ENCODE measurements at places on chromosomes 16 and 17. TPM values are rescaled to one million over a fixed set of nuclear protein-coding genes. Genes with fewer than 3 reads are reported as not detected.

DNA sequence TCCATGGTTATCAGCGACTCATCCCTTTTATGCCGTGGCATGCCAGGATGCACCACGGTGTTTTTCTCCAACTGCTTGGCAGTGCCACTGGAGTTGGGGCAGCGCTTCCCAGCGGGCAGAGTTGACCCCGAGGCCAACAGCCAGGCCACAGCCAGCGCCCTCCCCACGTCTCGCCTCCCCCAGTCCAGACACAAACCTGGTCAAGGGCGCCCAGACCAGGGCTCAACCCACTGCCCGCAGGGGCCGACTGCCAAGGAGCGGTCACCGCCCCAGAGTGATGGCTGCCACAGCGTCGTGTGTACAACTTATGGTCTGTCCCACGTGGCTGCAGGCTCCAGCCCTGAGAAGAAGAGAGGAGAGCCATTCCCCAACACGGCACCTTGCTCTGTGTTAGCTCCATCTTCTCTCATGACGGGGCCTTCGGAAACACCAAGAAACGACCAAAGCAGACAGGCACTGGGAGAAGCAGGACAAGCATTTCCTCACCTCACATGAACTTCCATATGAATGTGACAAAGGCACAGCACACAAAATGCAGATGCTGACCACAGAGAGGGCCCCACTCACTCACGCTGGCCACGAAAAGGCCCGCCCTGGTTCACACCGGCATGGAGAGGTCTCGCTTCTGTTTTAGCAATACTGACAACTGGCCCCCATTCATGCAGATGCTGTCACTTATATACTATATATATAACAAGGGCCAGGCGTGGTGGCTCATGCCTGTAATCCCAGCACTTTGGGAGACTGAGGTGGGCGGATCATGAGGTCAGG lies 27.0 kb downstream of the AXIN1 start:
- H3K27ac ChIP-seq, result peak overlapping the region; percentile 91
- peak overlapping the region; percentile 84 for H3K4me3 ChIP-seq
- H3K27me3 ChIP-seq, result no peaks in the 10 kb centered on the region
- H3K36me3 ChIP-seq, result no peaks in the 10 kb centered on the region
- DNase-seq, result no peak
- peaks cover 37% of the 10 kb centered on the region for H3K4me1 ChIP-seq

DNA sequence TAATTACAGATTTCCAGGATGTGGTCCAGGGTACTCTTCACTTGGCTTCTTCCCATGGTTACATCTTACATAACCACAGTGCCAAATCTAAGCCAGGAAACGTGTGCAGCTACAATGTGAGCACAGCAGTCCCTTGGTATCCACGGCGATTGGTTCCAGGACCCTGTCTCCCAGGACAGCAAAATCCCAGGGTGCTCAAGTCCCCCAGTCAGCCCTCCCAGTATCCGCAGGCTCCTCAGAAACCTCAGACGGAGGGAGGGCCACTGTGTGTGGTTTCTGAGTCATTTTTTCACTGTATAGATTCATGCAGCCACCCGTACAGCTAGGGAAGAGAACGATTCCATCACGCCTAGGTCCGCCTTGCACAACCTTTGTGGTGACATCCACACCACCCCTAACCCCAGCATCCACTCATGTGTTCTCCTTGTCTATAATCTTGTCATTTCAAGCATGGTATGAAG lies 11.1 kb upstream of the ATP2C2 start:
- DNase-seq, result no peak
- no peaks in the 10 kb centered on the region for H3K36me3 ChIP-seq
- no peak overlapping the region for H3K4me3 ChIP-seq
- H3K27ac ChIP-seq, result no peak overlapping the region

DNA sequence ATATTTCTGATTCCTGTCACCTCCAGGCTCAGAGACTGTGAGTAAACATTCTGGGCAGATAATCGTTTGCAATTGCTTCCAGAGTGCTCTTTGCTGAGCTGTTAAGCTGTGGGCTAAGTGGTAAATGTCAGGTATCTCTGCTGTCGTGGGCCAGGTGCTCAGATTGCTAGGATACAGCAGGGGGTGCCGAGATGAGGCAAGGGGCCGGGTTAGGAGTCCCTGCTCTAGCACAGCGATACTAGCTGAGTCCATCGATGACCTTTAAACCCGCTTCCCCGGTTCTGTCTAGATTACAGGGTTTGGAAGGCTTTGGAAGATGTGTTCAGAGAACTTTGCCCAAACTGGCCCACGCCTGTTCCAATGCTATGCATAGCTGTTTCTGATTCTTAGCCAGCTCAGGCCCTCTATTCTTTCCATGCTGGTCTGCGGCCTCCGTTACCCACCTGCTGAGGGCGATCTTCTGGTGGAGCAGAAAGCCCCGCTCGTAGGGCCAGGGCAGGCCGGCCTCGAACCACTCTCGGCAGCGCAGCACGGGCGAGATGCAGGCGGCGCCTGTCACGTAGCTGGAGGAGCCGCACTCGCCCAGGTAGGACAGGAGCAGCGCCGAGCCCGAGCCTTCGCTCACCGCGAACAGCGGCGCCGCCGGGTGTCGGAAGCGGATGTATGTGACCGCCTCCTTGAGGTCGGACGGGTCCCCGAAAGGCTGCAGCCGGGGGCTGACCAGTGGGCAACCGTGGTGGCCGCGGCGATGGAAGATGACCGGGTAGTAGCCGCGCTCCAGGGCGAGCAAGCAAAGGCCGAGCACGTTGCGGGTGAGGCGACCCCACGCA lies 979 bp downstream of the ABHD15 start:
- H3K27me3 ChIP-seq, result no peaks in the 10 kb centered on the region
- H3K4me1 ChIP-seq, result peaks cover 40% of the 10 kb centered on the region
- H3K36me3 ChIP-seq, result peaks cover 2% of the 10 kb centered on the region
- DNase-seq, result peak; percentile 44
- H3K27ac ChIP-seq, result peak overlapping the region; percentile 80

GRCh38 chr16:66357523-66357928 lies 9.0 kb upstream of the CDH5 start:
- no peak for DNase-seq
- H3K36me3 ChIP-seq, result peaks cover 5% of the 10 kb centered on the region
- no peak overlapping the region for H3K27ac ChIP-seq
- peaks cover 10% of the 10 kb centered on the region for H3K4me1 ChIP-seq
- no peak overlapping the region for H3K4me3 ChIP-seq

GRCh38 chr16:28863929-28864793 lies 518 bp downstream of the SH2B1 start:
- peaks cover 4% of the 10 kb centered on the region for H3K36me3 ChIP-seq
- DNase-seq, result no peak
- H3K4me1 ChIP-seq, result peaks cover 28% of the 10 kb centered on the region
- peak overlapping the region; percentile 97 for H3K4me3 ChIP-seq
- H3K27ac ChIP-seq, result peak overlapping the region; percentile 96
- no peaks in the 10 kb centered on the region for H3K27me3 ChIP-seq

DNA sequence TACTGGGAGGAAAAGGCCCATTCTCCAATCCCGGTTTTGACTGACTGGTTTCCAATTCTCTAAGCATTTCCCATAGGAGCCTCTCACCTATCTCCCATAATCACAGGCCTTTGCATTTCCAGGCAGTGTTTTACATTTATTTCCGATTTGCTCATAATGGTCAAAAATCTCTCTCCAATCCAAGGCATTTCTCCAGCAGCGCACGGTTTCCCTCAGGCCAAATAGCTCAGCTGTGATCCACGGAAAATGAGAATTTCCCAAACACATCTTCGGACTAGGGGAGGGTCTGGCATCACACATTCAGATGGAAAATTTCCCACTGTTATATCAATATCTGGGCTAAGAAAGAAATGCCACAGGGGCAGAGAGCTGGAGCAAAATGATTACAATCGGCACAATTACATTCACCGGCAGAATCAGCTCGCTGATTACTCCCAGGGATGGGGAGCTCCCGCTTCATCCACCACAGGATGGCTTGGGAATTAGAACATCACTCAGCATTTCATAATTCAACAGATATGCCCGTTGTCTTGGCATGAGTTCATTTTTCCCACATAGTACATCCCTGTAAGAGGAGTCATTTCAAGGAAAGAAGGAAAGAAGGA lies 6.7 kb downstream of the PIPOX start:
- DNase-seq, result no peak
- peaks cover 3% of the 10 kb centered on the region for H3K36me3 ChIP-seq
- H3K4me1 ChIP-seq, result no peaks in the 10 kb centered on the region
- no peak overlapping the region for H3K27ac ChIP-seq
- H3K4me3 ChIP-seq, result no peak overlapping the region

DNA sequence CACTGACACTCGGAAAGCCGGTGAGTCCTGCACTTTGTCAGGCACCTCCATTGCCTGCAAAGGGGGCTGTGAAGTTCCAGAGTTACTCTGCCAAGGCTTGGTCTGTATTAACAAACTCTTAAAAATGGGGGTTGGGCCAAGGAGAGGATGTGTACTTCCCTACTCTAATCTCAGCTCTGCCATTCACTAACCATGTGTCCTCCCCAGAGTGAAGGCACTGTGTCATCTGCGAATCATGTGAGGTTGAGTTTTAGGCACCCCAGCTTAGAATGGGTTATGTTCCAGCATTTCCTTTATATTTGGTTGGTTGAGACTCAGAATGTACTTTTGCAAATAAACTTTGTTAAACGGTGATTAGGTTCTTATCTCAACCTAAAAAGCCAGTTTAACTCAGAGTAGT lies 24.9 kb downstream of the ERCC4 start:
- peaks cover 13% of the 10 kb centered on the region for H3K36me3 ChIP-seq
- no peak overlapping the region for H3K27ac ChIP-seq
- no peak for DNase-seq
- H3K4me3 ChIP-seq, result no peak overlapping the region

GRCh38 chr16:29719063-29719462 lies 26.7 kb downstream of the C16orf54 start:
- H3K36me3 ChIP-seq, result no peaks in the 10 kb centered on the region
- no peak overlapping the region for H3K27ac ChIP-seq
- DNase-seq, result no peak

DNA sequence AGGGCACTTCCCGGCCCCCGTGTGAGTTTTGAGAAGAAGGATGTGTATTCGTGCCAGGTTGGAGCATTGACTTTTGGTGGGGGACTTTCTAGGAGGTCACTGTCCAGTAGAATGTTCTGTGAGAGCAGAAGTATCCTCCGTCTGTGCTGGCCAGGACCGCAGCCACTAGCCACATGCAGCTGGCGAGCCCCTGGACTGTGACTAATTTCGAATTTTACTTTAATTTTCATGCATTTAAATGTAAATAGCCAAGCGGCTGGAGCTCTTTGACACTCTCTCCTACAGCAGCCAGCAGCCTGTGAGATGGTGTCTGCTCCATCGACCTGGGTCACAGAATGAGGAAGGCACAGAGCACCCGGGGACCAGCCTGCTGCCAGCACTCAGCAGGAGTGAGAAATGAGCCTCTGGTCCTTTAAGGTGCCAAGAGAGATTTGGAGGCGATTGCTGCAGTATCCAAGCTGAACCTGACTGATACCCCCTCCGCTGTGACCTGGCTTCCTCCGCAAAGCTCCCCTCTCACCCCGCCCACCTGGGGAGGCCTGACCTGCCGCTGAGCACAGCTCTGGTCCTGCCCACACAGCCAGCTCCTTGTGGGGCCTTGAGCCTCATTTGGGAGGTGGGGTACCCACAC lies 7.8 kb downstream of the ATP2A3 start:
- H3K27me3 ChIP-seq, result no peaks in the 10 kb centered on the region
- peak overlapping the region; percentile 74 for H3K27ac ChIP-seq
- no peak for DNase-seq
- H3K4me3 ChIP-seq, result no peak overlapping the region
- no peaks in the 10 kb centered on the region for H3K36me3 ChIP-seq
- peaks cover 38% of the 10 kb centered on the region for H3K4me1 ChIP-seq

- no peak for DNase-seq
- peaks cover 30% of the 10 kb centered on the region for H3K27me3 ChIP-seq
- H3K36me3 ChIP-seq, result no peaks in the 10 kb centered on the region
- peaks cover 6% of the 10 kb centered on the region for H3K4me1 ChIP-seq
Observed at GRCh38 chr17:81159611-81160265, 5.6 kb upstream of the PVALEF start.

GRCh38 chr17:45687594-45687993 lies 96.5 kb upstream of the CRHR1 start:
- no peak overlapping the region for H3K4me3 ChIP-seq
- H3K36me3 ChIP-seq, result peaks cover 3% of the 10 kb centered on the region
- H3K27ac ChIP-seq, result no peak overlapping the region
- no peak for DNase-seq

DNA sequence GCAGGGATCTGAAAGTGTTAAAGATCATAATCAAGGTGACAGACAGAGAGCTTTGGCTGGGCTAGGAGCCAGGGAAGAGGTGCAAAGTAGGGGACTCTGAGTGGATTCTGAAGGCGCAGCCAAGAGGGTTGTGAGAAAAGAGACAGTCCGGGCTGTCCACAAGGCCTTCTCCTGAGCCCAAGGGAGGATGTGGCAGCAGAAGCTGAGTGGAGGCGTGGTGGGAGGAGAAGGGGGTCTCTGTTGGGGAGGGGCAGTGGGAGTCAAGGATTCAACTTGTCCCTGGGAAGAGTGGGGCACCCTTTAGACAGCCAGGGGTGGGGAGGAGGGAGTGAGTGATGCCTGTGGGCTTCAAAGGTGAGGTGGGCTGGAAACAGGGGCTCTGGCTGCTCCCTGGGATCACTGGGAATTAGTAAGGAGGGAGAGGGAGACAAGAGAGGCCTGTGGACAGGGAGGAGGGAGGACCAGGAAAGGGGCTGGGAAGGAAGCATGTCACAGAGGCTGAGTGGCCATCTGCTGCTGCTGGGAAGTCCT lies 10.6 kb downstream of the CES1 start:
- H3K4me3 ChIP-seq, result no peak overlapping the region
- H3K36me3 ChIP-seq, result peaks cover 2% of the 10 kb centered on the region
- peaks cover 62% of the 10 kb centered on the region for H3K27me3 ChIP-seq
- no peak for DNase-seq

- H3K4me3 ChIP-seq, result peak overlapping the region; percentile 19
- H3K4me1 ChIP-seq, result peaks cover 23% of the 10 kb centered on the region
- H3K36me3 ChIP-seq, result peaks cover 3% of the 10 kb centered on the region
Observed at GRCh38 chr17:4533523-4534504, 21.4 kb downstream of the MYBBP1A start.

The GNGT2 gene
- 3.0 TPM for total RNA-seq

The KRT24 gene
- not detected for total RNA-seq

The E2F4 gene
- 64.6 TPM for total RNA-seq

The CHST5 gene
- not detected for total RNA-seq
